ENCODE measurements at places on chromosomes 16 and 17. TPM values are rescaled to one million over a fixed set of nuclear protein-coding genes. Genes with fewer than 3 reads are reported as not detected.

SMARCD2 gene
- 61.6 TPM for total RNA-seq

ATF7IP2 gene
- total RNA-seq = 4.6 TPM

RNF222 gene
- total RNA-seq = not detected

KCNG4 gene
- total RNA-seq = not detected

PTX4 gene
- total RNA-seq = 0.20 TPM

SPEM1 gene
- total RNA-seq = not detected

All from smooth muscle cell of the pulmonary artery (primary cell).